ENCODE measurements at places on chromosomes 5 and 9. TPM values are rescaled to one million over a fixed set of nuclear protein-coding genes. Genes with fewer than 3 reads are reported as not detected.

DNA sequence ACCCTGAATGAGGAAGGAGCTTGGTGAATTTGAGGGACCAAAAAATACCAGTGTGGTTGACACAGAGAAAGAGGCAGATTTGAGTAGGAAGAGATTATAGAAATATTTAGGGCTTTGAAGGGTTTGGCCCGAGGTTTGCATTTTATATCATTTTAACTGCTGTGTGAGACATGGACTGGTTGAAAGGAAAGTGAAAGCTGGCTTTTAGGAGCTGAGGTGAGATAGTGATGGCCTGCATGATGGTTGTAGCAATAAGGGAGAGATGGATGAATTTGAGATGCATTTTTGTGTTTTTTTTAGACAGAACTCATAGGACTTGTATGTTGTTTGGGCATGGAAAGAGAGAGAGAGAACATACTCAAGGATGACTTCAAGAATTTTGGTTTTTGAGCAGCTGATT is 21.7 kb downstream of the FER start:
- no peak for DNase-seq

DNA sequence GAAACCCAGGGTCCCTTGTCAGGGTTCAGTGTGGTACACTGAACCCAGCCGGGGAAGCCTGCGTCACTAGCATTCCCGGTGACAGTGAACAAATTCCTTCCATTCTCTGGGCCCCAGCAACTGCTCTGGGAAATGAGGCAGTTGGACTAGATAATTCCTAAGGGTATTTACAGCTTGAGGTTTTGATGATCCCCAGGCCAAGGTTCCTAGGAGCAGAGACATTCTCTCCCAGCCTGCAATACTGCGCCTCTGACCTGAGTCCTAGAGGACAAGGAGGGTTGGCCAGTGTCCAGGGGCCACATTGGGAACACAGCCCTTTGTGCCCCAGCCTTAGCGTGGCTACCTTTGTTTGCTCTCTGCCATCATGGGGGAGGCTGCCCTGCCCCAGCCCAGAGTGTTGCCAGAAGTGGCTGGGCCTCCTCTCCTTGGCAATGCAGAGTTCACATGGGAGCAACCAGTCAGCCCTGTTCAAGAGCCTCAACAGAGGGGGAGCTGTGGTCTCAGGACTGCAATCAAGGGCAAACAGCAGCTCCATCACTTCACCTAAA is 178.2 kb downstream of the SEC61B start:
- DNase-seq, result no peak

DNA sequence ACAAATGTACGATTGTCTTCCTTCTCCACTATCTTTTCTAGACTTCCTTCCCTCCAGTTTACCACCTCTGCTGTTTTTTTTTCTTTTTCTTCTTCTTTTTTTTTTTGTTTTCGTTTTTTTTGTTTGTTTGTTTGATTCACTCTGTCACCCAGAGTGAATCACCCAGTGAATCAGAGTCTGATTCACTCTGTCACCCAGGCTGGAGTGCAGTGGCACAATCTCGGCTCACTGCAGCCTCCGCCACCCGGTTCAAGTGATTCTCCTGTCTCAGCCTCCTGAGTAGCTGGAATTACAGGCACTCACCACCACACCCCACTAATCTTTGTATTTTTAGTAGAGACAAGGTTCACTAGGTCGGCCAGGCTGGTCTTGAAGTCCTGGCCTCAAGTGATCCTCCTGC is 375.7 kb downstream of the NTRK2 start:
- no peak for DNase-seq

DNA sequence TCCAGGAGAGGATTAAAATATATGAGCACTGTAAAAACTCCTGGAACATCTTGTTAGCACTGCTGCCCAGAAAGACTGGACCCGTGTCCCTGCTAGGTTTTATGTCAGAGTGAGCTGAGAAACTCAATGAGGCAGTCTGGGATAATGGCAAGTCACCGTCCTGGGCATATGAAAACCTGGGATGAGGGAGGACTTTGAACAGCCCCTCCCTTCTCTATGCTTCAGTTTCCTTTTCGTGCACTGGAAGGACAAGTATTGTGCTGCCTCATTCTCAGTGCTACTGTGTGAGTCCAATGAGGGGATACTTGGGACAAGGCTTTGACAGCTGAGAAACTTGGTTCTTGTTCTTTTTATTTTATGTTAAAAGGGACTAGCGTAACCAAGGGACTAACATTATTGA is 143.0 kb upstream of the SHB start:
- DNase-seq, result no peak

DNA sequence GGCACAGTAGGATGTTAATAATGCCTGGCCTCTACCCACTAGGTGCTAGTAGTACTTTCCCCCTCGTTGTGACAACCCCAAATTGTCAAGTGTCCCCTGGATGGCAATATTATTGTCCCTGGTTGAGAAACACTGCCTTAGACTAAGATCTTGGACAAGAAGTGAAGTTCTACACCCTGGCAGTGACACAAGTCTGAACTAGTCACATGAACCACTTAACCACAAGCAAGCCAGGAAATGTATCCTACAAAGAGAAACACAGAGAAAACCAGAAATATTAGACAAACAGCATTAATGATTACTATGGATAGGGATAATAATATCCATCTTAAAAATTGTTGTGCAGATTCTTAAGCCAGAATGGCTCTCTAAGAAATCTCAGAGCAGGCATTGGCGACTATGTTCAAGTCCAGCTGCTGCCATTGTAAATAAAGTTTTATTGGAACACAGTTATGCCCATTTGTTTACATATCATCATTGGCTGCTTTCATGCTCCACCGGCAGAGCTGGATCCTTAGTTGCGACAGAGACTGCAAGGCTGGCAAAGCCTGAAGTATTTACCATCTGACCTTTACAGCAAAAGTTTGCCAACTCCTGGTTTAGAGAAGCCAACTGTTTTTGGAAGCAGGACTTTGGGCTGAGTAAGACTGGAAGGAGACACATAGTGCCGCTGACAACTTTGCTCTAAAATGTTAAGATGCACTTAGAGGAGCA is 80.8 kb downstream of the NTRK2 start:
- DNase-seq, result peak; percentile 38

GRCh38 chr9:98726735-98727134 is 18.0 kb upstream of the GABBR2 start:
- DNase-seq, result peak; percentile 21

- peak; percentile 93 for DNase-seq
These were observed 13.0 kb downstream of the CXXC5 start for GRCh38 chr5:139660923-139661814.

The FOXD1 gene
- total RNA-seq, result 5.4 TPM

The GLDC gene
- total RNA-seq, result not detected

The TOR2A gene
- total RNA-seq, result 6.3 TPM
